Naive B cell (primary cell): ENCODE measurements at places on chromosomes 7 and 10. TPM values are rescaled to one million over a fixed set of nuclear protein-coding genes. Genes with fewer than 3 reads are reported as not detected.

DNA sequence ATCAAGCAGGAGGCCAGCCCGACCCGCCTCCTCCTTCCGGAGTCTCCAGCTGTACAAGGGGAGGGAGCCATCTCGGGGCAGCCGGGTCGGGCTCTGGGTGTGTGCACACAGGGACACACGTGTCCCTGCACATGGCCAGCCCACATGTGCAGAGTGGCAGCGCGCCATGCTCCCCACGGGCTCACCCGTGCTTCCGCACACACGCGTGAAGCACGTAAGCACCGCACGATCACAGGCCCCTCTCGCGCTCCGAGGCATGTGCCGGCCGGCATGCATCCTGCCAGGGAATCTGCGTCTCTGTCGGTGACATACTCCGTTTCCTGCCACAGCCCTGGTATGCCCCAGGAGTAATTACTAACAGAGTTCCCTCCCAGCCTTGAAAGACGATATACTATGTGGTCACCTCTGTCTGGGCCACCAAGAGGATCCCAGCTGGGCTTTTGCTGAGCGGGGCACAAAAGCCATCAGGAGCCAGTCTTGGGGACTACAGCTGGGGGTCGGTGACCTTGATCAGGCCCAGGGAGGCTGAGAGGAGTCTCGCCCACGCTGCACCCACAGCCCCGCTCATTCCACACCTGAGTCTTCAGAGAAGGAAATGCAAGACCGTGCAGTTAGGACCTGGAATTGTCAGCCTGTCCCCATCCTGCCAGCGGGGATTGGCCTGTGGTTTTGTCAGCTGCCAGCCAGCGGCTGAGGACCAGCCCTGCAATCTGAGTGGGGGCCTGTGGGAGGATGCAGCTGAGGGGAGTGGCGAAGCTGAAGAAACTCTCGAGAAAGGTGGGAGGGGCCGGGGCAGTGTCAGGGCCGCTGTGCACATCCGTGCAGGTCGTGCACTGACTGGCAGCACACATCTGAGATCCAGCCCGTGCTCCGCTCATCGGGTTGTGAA, 11.0 kb upstream of the LFNG start:
- DNase-seq: peak; percentile 88

GRCh38 chr10:9823268-9823930, 1194.3 kb upstream of the CELF2 start:
- DNase-seq: no peak

XRCC2 gene
- not detected for polyA plus RNA-seq

TAC1 gene
- polyA plus RNA-seq: not detected

DNA sequence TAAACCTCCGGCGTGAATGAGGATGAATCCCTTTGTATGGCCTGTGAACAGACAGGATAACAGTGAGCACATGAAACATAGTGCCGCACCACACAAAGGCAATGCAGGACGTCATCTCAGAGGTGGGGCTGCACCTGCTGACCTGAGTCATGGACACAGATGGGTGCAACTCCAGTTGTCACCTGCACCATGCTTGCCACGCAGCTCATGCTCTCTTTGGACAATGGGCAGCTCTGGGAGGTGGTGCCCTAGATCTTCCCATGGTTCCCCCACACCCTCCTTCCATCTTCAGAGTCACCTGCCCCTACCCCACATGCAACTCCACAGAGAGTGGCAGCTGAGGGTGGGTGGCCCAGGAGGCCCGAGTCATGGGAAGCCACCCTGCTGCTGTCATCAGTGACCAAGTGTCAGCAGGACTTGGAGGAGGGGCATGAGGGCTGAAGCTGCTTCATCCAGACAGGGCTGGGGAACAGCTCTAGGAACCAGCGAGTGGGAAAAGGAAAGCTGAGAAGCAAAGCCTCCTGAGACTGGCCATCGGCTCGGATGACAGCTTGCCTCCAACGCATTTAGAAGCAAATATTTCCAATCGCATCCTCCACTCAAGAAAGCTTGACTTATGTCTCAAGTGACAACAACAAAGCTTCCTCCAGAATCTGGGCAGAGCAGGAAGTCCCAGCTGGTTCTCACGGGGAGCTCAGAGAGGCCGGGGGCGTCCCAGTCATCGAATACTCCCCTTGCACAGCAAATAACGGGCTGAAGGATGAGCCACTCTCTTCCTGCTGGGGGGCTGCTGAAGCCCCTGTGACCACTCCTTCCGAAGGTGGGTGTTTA, 27.1 kb downstream of the VIPR2 start:
- DNase-seq: no peak

SPDYE6 gene
- not detected for polyA plus RNA-seq

GRCh38 chr10:12350167-12350872, 973 bp downstream of the CAMK1D start:
- peak; percentile 73 for DNase-seq

DNA sequence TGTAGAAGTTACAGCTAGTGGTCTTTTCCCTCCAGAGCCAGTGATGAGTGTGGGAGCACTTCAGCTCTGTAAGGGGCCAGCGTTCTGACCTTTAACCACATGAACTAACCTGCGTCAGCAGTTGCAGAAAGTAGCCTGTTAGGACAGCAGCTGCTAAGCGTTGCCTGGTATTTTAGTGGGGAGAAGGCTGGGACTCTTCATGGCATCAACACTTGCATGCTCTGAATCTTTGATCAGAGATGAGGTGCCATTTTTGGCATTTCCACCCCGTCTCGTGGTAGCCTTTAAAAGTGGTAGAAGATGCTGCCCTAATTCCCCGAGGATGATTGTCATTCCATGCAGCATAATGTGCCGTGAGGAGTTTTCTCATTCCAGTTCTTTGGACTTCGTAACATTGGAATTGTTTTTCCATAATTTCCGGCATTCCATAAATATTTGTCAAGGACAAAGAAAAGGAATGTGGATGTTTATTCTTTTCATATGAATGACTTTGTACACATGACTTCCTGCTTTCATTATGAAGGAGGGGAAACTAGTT, 92.2 kb downstream of the AVL9 start:
- no peak for DNase-seq

DNA sequence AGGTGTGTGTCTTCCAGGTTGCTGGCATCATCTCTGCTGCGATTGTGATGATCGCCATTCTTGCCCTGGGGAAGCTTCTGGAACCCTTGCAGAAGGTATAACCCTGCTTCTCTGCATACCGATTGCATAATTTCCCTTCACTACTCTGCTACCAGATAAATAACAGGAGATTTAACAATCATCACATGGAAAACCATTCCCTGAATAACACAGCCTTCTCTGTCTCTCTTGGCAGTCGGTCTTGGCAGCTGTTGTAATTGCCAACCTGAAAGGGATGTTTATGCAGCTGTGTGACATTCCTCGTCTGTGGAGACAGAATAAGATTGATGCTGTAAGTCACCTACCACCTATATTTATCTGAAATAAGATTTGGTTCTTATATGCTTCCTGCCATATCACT, 33.8 kb downstream of the SLC26A4 start:
- no peak for DNase-seq

DNA sequence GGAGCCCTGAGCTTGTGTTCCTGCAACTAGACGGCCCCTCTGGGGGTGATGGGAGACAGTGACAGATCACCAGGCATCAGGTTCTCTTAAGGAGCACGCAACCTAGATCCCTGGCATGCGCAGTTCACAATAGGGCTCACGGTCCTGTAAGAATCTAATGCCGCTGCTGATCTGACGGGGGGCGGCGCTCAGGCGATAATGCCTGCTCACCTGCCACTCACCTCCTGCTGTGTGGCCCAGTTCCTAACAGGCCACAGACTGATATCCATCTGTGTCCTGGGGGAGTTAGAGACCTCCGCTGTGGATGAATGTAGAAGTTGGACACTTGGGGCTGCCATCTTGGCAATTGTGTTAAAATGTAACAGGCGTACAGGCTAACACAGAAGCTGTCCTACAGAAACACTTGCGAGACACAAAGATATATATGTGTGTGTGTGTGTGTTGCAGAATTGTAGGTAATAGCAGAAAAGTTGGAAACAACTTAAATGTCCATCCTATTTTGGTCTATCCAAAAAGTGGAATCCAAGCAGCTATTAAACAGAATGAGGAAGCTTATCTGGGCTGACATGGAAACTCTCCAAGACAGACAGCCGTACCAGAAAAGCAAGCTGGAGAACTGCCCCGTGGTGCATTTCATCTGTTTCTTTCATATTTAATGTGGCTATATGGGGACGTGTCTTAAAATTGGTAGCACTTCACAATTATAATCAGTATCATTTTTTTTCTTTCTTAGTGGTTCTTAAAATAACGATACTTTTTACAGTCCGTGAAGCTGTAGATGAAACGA, 82.8 kb downstream of the MKI67 start:
- DNase-seq: no peak

DNA sequence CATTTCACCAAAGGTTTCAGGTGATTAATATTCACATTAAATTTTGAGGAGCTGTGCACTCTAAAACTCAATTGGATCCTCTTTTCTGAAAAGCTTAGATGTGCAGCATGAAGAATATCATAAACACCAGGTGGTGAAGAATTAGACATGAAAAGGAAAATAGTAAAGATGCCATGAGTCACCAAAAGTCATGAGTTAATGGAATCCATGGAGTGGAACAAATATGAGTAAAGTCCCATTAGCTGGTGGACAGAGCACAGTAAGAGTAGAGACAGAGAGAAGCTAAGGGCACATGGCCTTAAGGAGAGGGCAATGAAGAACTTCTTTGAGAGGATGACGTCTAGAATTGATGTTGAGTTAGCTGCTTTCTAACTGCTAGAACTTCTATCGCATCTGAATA, 271.6 kb downstream of the CSTF2T start:
- no peak for DNase-seq

- DNase-seq: no peak
These were observed 406.1 kb upstream of the FZD8 start for GRCh38 chr10:36048236-36048635.

NME8 gene
- polyA plus RNA-seq: not detected

OR13A1 gene
- polyA plus RNA-seq: 0.36 TPM

DNA sequence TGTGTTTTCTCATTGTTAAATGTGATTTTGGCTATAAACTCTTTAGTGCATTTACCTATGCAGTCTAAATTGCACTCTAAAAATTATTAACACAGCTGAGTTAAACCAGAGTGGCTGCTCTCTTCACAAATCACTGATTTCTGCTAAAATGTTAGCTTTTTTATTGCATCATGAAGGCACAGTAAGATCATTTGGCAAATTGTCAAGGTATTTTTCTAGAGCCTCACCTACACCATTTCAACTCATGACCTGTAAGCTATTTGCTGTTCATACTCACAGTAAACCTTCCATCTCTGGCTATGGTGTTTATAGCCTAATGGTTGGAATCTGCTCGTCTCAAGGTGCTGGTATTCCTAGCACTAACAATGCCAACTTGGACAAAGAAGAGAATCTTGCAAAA, 25.7 kb downstream of the NDUFB2 start:
- no peak for DNase-seq

GIMAP4 gene
- polyA plus RNA-seq: 2.2 TPM

DNA sequence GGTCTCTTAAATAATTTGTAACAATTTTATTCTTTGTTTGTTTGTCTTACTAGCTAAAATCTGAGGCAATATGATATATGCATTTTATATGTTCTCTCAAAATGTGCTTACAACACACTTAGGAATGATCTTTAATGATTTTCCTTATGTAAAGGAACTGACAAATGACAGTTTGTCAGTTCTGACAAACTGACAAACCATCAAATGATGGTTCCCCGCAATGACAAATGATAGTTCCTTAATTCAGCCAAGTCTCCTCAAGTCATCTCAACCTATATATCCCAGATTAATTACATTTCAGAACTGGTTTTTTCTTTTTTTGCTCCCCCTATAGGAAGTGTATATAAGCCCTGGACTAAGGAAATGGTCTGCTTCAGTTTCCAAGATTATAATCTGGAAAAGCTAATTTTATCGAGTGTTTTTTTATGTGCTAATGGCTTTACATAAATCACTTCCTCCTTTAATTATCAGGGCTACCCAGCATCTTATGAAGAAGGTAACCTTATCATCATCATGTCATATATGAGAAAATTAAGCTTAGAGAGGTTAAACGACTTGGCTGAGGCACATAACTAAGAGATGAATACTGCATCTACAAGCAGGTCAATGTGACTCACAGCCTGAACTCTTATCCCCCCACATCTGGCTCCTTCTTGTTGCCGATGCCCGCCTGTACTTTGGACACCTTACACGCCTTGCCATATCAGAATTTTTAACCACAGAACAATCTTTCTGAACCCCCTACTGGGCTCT, 75.1 kb downstream of the RELN start:
- DNase-seq: no peak
